OCI-LY7 (cell line): ENCODE measurements at places on chromosomes 12 and 14.

DNA sequence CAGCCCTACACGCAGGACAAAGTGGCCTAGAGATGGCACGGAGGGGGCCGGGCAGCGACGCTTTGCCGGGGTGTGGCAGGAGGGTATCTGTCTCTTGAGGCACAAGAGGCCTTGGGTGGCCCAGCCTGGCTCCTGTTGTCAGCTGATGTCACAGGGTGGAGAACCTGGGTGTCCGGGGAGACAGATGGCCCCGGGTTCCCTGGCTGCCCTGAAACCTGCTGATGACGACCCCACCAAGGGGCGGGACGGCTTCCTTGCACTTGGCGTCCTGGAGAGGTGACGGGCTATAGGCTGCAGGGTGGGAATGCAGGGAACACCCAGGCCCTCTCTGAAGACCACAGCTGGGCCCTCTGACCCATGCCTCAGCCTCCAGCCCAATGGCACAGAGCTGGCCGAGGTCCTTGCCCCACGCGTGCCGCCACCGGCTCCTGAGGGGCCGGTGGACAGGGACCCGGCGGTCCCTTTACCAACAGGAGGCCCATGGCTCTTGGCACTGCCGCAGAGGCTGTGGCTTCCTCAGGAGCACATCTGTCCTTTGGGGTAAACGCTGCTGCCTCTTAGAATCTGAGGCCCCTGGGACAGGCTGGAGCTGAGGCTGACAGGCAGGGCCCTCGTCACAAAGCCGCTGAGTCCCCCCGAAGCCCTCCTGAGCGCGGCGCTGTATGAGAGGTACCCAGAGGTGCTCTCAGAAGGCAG, 16.4 kb downstream of the TRMT61A start:
- no peak for DNase-seq

DNA sequence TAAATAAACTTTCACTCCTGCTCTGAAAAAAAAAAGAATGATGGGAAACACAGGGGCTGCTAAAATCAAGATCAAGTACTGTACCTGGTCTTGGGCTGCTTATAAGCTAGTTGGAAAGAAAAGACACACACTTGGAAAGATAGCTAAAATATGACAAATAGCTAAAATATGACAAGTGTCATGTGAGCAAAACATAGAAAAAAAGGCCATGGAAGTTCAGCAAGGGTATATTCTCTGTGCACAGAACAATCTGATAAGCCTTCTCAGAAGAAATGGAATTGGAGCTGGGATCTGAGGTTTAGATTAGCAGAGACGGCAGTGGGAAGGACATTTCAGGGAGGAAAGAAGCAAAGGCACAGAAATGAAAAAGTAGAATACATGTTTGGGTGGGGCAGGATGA, 126.2 kb upstream of the PMCH start:
- DNase-seq = no peak

DNA sequence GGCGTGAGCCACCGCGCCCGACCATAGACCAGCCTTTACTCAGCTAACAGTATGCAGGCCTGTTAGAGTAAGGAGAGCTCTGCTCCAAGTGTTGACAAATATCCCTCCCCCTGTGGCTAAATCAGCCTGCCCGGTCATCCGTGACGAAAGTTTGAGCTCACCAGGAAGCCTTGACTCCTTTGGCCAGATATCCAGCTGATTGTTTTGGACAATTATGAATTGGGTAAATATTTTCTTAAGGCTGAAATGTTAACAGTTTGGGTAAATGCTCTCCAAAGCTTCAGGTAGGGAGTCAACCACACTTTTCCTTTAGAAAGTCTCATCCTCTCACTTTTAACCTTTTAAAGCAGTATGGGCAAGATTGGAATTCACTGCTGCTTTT, 157.9 kb downstream of the PAWR start:
- no peak for DNase-seq

GRCh38 chr12:68344126-68344525, 12.0 kb upstream of the MDM1 start:
- DNase-seq = no peak

- no peak for DNase-seq
Observed at GRCh38 chr14:54785778-54786770, 116.6 kb downstream of the GCH1 start.

DNA sequence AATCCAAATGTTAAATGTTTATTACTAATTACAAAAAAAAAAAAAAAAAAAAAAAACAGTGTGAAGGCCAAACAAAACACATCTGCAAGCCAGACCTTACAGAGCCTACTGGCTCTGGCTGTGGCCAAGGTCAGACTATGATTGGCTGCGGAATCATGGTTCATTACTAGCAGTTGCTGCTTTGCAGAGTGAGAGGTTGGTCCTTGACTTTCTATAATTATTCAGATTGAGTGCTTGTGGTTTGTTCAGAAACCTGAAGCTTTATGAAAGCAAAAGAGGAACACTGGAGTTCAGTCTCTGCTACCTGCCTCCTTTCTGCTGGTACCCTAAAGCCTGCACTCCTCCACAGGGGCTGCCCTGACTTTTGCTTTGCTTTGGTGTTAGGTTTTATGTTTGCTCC, 550.9 kb downstream of the BCL11B start:
- DNase-seq = peak; percentile 87

GRCh38 chr12:47277972-47278448, 198.3 kb upstream of the AMIGO2 start:
- no peak for DNase-seq

GRCh38 chr12:65882486-65882885, 58.2 kb downstream of the HMGA2 start:
- no peak for DNase-seq
